PC-9 (cell line): ENCODE measurements at places on chromosomes 2 and 18. TPM values are rescaled to one million over a fixed set of nuclear protein-coding genes. Genes with fewer than 3 reads are reported as not detected.

GRCh38 chr18:6054256-6054842, 159.0 kb upstream of the TMEM200C start:
- DNase-seq: no peak
- H3K36me3 ChIP-seq: no peaks in the 10 kb centered on the region
- H3K4me3 ChIP-seq: no peak overlapping the region
- 0 out of 2 replicates have a peak, but pooled peaks cover 7% of the 10 kb centered on the region for H3K4me1 ChIP-seq
- peaks cover 37% of the 10 kb centered on the region for H3K27me3 ChIP-seq

- H3K27me3 ChIP-seq: no peaks in the 10 kb centered on the region
- DNase-seq: no peak
- no peak overlapping the region for H3K27ac ChIP-seq
- no peaks in the 10 kb centered on the region for H3K36me3 ChIP-seq
- H3K4me3 ChIP-seq: no peak overlapping the region
These were observed 22.1 kb downstream of the SERPINE2 start for GRCh38 chr2:224016963-224017362.

GRCh38 chr2:99775585-99775984, 285.8 kb upstream of the REV1 start:
- no peaks in the 10 kb centered on the region for H3K36me3 ChIP-seq
- no peak overlapping the region for H3K27ac ChIP-seq
- no peaks in the 10 kb centered on the region for H3K4me1 ChIP-seq
- H3K4me3 ChIP-seq: no peak overlapping the region

DNA sequence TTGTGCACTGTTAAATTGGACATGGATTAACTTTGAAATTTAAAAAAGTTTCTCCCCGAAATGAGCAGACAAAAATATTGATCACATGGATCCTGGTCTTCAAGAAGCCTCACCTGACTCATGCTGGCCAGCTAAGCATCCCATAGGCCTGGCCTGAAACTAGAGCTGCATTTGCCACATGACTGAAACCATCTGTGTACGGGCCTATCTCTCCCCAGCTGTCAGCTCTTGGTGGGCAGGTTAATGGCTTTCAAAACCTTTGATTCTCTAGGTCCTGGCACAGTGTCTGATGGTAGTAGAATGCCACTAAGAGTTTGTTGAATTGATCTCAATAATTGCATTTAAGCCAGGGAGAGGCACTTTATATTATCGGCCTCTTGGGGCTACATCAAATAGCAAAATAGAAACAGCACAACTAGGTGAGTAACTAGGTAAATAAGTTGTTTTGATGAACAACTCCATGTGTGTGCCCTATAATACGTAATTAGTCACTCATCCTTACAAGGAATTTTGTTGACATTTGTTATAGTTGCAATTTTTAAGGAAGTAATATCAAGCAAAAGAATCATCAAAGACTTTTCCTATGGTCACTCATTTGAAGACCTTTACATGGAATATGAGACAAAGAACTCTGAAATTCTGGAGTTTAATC, 251.1 kb downstream of the SP3 start:
- H3K4me1 ChIP-seq: no peaks in the 10 kb centered on the region
- H3K27me3 ChIP-seq: no peaks in the 10 kb centered on the region
- no peak overlapping the region for H3K27ac ChIP-seq
- DNase-seq: no peak

DNA sequence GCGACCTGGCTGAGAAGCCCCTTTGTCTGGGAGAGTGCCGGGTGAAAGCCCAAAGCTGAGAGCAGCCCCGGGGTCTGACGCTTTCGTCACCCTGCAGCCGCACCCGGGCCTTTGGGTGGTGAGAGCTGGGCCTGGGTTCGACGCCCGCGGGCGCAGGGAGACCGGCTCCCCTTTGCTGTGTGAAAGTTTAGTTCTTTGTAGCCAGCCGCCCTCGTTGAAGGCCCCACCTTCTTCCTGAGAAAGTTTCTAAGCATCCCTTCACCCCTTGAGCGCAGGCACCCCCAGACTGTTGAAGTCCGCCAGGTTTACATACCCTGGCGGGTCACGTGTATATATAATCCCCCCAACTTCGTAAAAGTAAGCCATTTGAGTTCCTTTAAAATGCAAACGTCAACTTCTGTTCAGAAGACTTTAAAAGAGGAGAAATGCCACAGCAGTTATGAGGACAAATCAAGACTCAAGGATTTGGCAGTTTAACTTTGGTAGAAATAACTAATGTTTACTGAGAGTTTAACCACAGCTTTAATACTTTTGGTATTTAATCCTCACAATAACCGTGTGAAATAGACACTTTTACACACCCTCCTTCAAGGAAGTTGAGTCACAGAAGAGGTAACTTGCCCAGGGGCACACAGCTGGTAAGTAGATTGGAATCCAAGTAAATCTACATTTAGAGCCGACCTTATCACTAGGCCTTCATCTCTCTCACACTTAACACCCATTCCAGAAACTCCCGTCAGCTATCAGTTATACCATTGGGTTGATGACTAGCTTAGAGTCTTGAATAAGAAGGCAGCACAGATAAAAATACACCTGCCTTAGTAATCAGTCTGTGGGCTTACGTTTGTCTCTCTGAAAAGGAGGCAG, 1.1 kb upstream of the MBOAT2 start:
- H3K27me3 ChIP-seq: no peaks in the 10 kb centered on the region
- DNase-seq: peak; percentile 63
- peaks cover 47% of the 10 kb centered on the region for H3K4me1 ChIP-seq
- H3K36me3 ChIP-seq: 0 out of 2 replicates have a peak, but pooled peaks cover 8% of the 10 kb centered on the region
- peak overlapping the region; percentile 97 for H3K27ac ChIP-seq
- peak overlapping the region; percentile 64 for H3K4me3 ChIP-seq

DNA sequence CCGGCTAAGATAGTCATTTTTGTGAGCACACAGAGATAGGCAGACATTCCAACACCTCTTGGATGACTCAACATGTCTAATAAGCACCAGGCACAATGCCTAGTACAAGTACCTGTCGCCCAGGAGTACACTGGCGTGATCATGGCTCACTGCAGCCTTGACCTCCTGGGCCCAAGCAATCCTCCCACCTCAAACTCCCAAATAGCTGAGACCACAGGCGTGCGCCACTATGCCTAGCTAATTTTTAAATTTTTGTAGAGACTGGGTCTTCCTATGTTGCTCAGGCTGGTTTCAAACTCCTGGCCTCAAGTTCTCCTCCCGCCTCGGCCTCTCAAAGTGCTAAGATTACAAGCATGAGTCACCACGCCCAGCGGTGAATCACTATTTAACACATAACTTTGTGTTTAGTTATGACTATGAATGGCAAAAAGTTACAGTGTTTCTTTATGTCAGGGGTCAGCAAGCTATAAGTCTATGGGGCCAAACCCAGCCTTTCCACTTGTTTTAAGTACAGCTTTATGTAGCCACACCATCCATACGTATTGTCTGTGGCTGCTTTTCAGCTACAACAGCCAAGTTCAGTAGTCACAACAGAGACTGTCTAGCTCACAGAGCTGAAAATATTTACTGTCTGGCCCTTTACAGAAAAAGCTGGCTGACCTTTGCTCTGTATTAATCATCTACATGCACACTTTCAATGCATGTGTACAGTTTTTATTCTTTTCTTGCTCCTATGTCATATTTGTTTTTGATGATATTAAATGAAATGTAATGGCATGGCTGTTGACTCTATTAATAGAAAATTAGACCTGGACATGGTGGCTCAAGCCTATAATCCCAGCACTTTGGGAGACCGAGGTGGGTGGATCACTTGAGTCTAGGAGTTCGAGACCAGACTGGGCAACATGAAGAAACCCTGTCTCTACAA, 18.7 kb downstream of the ORC2 start:
- no peaks in the 10 kb centered on the region for H3K27me3 ChIP-seq
- DNase-seq: peak; percentile 92
- peaks cover 33% of the 10 kb centered on the region for H3K4me1 ChIP-seq

GRCh38 chr18:48867978-48868377, 82.8 kb downstream of the SMAD7 start:
- H3K27me3 ChIP-seq: no peaks in the 10 kb centered on the region
- H3K4me1 ChIP-seq: peaks cover 10% of the 10 kb centered on the region
- no peak overlapping the region for H3K4me3 ChIP-seq
- no peak overlapping the region for H3K27ac ChIP-seq
- no peak for DNase-seq
- H3K36me3 ChIP-seq: no peaks in the 10 kb centered on the region

DNA sequence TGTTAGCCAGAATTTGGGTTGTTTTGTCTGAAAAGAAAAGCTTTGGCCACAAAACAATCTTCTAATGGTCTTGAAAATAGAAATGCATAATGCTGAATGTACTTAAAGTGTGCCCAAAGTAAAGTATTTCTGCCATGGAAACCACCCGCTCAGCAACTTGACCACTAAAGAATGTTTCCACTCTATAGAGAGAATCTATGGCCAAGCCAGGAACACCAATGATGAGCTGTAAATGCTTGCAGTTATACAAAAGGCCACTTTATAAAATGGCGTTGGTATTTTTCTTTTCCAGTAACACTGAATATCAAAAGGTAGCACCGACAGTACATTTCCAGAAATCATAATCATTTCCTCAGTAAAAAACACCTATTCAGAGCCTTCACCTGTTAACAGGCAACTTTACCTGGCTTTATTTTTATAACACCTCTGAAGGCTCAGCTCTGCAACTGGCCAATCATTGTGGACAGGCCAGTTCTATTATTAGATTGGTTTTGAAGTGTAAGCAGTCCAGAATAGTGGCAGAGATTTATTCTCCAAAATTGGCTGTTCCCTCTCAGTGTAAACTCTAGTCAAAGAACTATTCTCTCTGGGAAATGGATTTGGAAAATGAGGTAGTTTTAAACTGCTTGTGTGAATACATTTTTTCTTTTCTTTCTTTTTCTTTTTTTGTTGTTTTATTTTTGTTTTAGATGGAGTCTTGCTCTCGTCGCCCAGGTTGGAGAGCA, 36.1 kb downstream of the SLC40A1 start:
- peaks cover 8% of the 10 kb centered on the region; the same call in 1 of the 2 replicates for H3K4me1 ChIP-seq
- no peak for DNase-seq
- H3K27ac ChIP-seq: no peak overlapping the region
- H3K4me3 ChIP-seq: no peak overlapping the region
- no peaks in the 10 kb centered on the region for H3K27me3 ChIP-seq
- no peaks in the 10 kb centered on the region for H3K36me3 ChIP-seq

GRCh38 chr18:36460324-36460850, 162.9 kb downstream of the FHOD3 start:
- H3K36me3 ChIP-seq: no peaks in the 10 kb centered on the region
- no peak overlapping the region for H3K27ac ChIP-seq
- no peaks in the 10 kb centered on the region for H3K27me3 ChIP-seq
- DNase-seq: no peak
- no peaks in the 10 kb centered on the region for H3K4me1 ChIP-seq

DNA sequence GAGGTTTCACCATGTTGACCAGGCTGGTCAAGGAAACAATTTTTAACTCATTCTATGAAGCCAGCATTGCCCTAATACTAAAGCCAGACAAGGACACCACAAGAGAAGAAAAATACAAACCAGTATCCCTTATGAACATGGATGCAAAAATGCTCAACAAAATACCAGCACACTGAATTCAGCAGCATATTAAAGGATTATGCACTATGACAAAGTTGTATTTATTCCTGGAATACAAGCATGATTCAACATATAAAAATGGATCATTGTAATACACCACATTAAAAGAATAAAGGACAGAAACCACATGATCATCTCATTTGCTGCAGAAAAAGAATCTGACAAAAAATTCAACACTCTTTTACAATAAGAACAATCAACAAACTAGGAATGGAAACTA, 138.7 kb downstream of the RAB3GAP1 start:
- H3K36me3 ChIP-seq: no peaks in the 10 kb centered on the region
- no peaks in the 10 kb centered on the region for H3K4me1 ChIP-seq
- no peak overlapping the region for H3K4me3 ChIP-seq
- no peak overlapping the region for H3K27ac ChIP-seq

DNA sequence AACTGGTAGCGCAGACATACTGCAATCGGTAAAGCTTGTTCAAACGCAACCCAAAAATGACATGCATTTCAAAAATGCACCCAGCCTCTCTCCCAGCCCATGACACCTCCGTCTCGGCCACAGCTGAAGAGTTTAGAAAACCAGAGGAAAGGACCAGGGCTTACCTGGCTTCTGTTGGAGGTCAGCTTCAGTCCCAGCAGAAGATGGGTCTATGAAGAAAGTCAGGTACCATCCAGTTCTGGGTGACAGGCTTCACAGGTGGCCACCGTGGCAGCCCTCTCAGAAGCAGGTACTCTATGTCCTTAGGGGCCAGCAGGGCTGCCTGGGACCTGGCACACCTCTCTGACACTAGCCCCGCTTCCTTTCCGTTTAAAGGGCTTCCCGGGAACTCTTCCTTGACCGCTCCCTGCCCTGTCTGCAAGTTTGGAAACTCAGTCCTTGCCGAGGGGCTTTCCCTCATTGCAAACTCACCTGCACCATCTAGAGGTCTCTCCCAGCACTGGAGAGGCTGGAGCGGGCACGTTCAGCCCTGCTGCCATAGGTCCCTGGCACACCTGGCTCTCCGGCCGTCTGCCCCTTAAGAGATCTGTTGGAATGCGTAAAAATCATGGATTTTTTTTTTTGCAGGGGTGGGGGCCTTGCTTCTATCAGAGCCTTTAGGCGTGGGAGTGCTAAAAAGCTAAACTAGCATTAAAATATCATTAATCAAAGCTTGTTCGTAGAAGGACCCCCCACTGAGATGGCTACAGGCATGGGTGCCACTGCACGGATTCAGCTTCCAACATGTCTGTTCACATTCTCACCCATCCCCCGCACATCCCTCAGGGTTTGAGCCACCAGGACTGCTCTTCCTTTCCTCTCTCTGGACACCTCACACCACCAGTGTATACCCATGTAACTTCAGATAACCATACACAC, at the start of gene EDAR:
Gene EDAR (minus strand): TSS at position 425 of the 918 bp plus-strand sequence. CDS start 58,206 bp downstream, outside the sequence.
- H3K36me3 ChIP-seq: no peaks in the 10 kb centered on the region
- H3K27me3 ChIP-seq: peaks cover 13% of the 10 kb centered on the region
- H3K4me3 ChIP-seq: 0 out of 2 replicates have a peak within 1 kb of the TSS, but pooled peaks have one; percentile 6
- H3K4me1 ChIP-seq: peaks cover 4% of the 10 kb centered on the region; the same call in 1 of the 2 replicates
- DNase-seq: peak; percentile 52
- no peak within 1 kb of the TSS for H3K27ac ChIP-seq

- no peak for DNase-seq
- H3K4me1 ChIP-seq: no peaks in the 10 kb centered on the region
- no peak overlapping the region for H3K4me3 ChIP-seq
- H3K27ac ChIP-seq: no peak overlapping the region
- H3K36me3 ChIP-seq: no peaks in the 10 kb centered on the region
- no peaks in the 10 kb centered on the region for H3K27me3 ChIP-seq
These were observed 21.5 kb upstream of the GALNT3 start for GRCh38 chr2:165815299-165816141.

- H3K27ac ChIP-seq: no peak overlapping the region
- DNase-seq: no peak
- H3K27me3 ChIP-seq: no peaks in the 10 kb centered on the region
- H3K4me3 ChIP-seq: no peak overlapping the region
- no peaks in the 10 kb centered on the region for H3K36me3 ChIP-seq
- H3K4me1 ChIP-seq: peaks cover 17% of the 10 kb centered on the region
These were observed 10.4 kb upstream of the SPATS2L start for GRCh38 chr2:200296118-200296517.

The TEKT4 gene
- total RNA-seq: 0.15 TPM in 1 of 2 replicates, not detected in the other

The TMEM185B gene
- total RNA-seq: 23.5 and 30.3 TPM in 2 replicates

The LYG2 gene
- total RNA-seq: not detected in 2 replicates

The DSEL gene
- 2.1 and 2.5 TPM in 2 replicates for total RNA-seq

The CIB4 gene
- total RNA-seq: not detected in 2 replicates

The CCDC150 gene
- 9.8 and 17.8 TPM in 2 replicates for total RNA-seq

The COBLL1 gene
- 6.6 and 8.0 TPM in 2 replicates for total RNA-seq

The ANKRD30BL gene
- not detected in 2 replicates for total RNA-seq
